Fibroblast of skin of left quadriceps (primary cell): ENCODE measurements at places on chromosomes 13 and 19.

- DNase-seq: no peak
Measured at GRCh38 chr13:23608701-23609413, 38.6 kb downstream of the TNFRSF19 start.

GRCh38 chr13:22690756-22691155 is 490.0 kb upstream of the SGCG start:
- DNase-seq: no peak

DNA sequence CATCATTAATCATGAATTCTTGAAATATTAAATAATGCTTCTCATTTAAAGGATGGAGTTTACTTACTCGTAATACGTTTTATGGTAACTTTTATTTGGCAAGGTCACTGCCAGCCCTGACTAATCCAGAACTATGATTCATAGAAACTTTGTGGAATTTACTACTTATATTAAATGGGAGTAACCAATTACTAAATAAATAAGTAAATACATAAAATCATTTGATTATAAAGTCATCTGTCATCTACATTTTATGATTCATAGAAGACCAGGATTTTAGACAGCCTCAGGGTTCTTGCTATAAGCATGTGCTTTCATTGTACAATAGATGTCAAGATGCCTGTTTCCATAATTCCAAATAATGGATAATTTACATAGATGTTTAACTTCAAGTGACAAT is 611.1 kb downstream of the TBC1D4 start:
- DNase-seq: no peak

DNA sequence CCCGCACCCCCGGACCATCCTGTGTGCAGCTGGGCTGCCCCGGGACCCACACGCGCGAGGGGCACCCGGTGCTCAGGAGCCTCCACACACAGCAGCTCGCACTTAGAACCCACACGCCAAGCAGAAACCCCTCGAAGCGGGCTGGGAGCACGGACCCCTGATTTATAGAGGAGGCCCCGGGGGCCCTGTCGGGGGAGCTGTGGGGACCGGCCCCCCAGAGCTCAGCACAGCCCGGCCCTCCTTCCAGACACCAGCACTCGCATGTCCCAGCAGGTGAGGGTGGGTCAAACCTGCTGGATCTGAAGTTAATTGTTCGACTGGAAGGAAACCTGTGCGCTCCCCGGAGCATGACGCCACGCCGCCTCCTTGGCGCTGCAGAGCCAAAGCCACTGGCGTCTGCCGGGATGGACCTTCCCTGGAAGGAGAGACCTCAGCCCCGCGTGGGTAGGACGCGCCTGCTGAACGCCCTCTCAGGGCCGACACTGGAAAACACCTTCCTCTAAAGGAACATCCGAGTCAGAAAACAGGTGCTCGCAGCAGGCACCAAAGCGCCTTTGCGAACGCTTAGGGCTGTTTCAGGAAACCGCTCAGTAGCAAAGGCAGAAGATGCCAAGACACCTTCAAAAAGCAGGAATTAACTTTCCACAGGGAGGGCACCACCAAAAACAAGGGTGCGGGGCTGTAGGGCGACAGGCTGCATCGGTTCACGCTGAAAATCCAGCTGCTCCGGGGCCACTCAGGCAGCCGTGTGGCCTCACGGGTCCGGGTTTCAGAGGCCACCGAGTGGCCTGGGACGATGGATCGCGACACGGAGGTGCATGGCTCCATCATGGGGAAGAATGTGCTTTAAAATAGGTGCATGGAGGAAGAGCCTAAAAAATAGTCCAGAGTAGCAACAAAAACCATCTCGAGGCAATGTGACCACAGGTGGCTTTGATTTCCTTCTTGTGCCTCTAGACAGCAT is 37.8 kb upstream of the GRTP1 start:
- no peak for DNase-seq

DNA sequence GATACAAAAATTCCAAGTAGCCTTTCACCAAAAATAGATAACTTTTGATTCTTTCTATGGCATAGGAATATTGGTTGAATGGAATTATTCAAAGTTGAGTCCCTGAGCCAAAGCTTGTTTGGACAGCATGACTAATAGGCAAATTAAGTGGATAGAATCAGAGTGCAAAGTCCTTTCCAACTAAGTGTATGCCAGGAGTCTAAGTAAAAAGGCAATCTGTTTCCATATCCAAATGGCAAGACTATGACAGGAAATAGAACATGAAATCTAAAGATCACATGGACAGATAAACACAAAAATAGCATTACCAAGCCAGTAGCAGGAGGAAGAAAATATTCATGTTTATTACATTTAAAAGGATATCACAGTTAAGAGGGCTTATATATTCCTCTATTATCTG is 804.6 kb downstream of the SLITRK6 start:
- DNase-seq: no peak

GRCh38 chr13:70370924-70371323 is 262.7 kb upstream of the KLHL1 start:
- no peak for DNase-seq

DNA sequence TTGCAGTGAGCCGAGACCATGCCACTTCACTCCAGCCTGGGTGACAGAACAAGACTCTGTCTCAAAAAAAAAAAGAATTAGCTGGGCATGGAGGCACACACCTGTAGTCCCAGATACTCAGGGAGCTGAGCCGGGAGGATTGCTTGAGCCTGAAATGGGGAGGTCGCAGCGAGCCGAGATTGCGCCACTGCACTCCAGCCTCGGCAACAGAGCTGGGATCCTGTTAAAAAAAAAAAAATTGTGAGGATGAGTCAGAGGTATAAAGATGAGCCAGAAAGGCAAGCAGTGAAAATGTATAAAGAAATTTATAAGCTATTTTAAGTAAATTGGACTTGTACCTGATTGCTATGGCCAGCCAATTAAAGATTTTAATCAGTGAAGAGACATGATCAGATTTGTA is 21.1 kb downstream of the KBTBD6 start:
- no peak for DNase-seq

GRCh38 chr19:3691372-3691716 is 8.9 kb downstream of the PIP5K1C start:
- DNase-seq: no peak

DNA sequence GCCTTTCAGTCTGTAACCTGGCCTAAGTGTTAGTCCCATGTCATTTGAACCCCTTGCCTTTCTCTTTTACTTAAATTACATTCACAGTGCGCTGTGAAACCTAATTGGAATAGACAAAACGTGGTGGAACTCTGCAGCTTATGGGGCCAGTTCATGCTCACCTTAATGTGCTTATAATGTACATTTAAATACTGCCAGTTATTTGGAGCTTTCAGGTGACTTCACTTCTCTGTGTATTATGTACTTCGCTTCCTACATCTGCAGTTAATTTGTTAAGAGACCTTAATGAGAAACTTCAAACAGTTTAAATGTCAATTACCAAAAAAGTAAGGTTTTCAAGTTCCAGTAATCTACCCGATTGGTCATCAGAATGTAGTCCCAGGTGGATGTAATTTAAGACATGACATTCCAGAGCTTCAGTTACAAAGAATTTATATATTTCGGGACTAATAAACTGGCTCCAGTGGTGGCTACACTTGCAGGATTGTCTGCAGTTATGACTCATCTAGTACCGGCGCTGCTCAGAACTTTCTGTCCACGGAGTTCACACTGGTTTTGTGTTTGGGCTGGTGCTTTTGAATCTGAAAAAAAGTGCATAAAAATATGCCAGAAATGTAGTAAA is 125.3 kb downstream of the TM9SF2 start:
- DNase-seq: peak; percentile 33

DNA sequence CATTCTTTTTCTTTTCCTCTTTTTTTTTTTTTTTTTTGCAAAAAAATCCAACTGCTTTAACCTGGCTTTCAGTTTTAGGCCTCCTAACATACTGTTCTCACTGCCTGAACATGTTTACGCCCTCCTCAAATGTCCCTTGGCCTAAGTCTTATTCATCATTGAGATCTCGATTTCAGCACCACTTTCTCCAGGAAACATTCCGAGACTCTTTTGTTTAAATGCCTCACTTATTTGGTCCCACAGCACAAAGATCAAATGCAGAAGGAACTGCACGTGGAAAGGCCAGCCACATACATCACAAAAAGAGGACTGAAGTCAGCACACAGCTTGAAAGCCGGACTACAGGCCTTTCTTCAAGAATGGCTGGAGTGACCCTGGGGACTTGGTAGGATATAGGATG is 79.2 kb upstream of the POMP start:
- no peak for DNase-seq

- no peak for DNase-seq
Measured at GRCh38 chr19:16087940-16088339, 11.6 kb downstream of the TPM4 start.

DNA sequence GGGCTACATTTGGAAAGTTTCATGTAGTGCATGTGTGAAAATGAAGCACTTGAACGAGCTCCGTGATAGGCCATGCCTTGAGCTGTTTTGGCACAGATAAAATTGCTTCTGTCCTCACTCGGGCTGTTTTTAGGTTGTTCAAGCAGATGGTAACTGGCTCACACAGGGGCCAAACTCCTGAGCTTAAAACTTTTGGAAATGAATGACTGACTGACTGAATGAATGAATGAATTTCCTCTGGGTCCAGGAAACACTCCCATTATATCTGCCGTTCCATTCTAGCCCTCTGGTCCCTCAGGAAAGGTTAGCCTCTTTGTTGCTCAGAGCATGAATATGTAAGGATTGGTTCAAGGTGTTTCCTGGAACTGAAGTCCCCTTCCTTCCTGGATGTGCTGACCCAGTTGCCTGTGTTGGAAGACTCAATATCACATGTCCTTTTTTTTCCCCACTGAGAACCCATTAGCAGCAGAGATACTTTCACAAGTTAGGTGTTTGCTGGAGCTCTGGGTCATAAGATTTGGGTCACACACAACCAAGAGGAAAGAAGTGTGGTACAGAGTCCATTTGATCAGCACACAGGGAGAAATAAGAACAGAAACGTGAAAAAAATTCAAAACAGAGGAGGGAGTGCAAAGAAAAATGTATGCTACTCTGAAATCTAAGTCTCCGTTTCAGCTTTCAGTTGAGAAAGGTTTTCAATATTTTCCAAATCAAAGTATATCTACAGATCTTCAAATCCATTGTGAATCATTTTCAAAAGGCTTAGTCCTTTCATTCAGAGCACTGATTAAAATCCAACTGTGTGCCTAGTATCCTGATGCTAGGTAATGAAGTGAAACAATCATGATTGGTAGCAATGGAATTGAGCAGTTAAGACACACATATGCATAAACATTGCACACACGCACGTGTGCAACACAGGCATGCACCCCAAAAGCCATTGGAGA is 18.9 kb downstream of the MBNL2 start:
- no peak for DNase-seq

DNA sequence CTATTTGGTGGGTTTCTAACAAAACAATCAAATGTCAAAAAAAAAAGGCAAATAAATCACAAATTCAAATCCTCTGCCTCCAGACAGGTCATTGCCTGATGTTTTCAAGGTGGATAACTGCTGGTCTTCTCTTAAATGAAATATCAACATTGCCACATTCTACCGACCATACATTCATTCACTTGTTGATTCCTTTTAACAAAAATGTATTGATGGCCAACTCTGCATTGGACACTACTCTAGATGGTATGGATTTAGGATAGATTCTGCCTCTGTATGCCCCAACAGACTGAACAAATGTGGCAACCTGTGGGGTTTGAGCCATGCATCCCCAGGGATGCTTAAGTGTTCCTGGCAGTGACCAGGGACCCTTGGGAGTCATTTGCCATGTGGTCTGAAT is 87.6 kb upstream of the STK24 start:
- DNase-seq: no peak
